ENCODE measurements at places on chromosomes 13 and 19.

GRCh38 chr19:19997656-19998268, 41.5 kb downstream of the ZNF682 start:
- DNase-seq, result no peak

DNA sequence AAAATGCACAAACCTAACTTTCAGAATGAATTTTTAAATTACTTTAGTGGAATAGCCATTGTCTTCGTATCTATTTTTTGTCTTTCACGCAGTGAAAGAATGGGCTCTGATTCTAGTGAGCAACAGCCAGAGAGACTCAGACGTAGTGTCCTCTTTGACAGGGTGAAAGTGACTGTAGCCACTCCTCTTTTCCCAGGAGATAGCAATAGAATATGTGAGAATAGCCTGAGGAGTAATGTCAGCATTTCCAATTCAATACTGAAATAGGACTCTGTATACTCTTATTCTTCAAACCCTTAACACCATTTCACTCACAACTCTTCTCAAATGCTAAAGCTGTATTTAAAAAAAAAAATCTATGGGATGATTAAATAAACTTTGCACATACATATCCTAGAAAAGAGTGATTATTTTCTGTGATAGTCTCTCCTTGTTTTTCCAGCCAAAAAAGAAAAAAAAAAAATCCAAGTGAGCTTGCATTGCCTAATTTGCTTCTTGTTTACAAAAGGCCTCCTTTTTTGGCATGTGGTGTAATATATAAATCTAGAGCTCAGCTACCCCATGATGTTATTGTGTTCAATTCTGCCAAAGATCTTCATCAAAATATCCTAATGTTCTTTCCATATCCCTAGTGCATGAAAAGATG, 626.1 kb upstream of the SLITRK6 start:
- no peak for DNase-seq

DNA sequence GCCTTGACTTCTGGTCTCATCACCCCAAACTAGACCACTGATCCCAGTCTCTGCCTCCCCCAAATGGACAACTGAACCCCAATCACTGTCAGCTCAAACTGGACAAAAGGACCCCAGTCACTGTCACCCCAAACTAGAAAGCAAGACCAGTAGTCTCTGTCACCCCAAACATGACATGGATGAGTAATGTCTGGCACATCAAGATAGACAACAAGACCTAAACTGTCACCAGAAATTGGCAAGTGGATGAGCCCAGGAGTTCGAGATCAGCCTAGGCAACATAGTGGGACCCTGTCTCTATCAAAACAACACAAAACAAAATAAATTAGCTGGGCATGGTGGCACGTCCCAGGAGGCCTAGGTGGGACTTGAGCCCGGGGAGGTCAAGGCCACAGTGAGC, 12.0 kb downstream of the RABAC1 start:
- no peak for DNase-seq

DNA sequence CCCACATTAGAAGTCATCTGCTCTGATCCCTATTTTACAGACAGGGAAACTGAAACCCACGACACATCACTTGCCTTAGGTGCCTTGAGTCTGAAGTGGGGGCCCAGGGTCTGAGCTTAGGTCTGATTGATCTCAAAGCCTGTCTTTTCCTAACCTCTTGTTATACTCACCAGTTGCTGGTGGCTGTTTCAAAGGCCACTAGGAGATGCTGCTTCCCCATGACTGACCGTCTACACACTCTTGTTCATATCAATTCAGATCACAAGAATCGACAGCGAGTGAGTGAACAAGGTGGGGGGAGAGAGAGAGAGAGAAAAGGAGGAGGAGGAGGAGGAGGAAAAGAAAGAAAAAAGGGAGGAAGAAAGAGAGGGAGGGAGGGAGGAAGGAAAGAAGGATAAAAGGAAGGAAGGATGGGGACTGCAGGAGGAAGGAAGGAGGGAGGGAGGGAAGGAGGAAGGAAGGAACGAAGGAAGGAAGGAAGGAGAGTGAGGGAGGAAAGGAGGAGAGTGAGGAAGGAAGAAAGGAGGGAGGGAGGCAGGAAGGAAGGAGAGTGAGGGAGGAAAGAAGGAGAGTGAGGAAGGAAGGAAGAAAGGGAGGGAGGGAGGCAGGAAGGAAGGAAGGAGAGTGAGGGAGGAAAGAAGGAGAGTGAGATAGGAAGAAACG, 3.3 kb downstream of the OR10H1 start:
- DNase-seq, result no peak

DNA sequence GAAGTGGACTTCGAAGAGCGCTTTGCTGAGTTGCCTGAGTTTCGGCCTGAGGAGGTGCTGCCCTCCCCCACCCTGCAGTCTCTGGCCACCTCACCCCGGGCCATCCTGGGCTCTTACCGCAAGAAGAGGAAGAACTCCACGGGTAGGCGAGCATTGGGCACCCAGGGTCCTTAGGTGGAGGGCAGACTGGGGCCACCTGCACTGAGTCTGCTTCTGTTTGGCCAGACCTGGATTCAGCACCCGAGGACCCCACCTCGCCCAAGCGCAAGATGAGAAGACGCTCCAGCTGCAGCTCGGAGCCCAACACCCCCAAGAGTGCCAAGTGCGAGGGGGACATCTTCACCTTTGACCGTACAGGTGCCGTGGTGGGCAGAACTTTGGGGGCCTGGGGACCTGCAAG, 8.0 kb upstream of the PRR19 start:
- no peak for DNase-seq

GRCh38 chr19:11496391-11497163, 9.1 kb downstream of the ZNF653 start:
- DNase-seq, result no peak

- peak; percentile 62 for DNase-seq
These were observed 17.4 kb downstream of the RUBCNL start for GRCh38 chr13:46369506-46370277.

DNA sequence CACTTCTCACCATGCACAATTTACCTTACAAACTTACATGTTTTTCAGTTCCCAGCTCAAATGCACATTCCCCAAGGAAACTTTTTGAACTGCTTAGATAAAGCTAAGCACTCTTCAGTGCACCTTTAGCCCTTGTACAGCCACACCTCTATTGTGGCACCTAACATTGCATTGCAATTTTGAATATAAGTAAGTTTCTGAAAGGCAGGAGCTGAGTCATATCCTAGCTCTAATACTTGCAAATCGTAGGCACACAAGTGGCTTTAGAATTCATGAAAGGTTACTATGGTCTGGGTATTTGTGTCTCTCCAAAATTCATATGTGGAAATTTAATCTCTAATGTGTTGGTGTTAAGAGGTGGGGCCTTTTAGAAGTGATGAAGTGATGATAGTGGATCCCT, 4.9 kb upstream of the ESD start:
- no peak for DNase-seq

DNA sequence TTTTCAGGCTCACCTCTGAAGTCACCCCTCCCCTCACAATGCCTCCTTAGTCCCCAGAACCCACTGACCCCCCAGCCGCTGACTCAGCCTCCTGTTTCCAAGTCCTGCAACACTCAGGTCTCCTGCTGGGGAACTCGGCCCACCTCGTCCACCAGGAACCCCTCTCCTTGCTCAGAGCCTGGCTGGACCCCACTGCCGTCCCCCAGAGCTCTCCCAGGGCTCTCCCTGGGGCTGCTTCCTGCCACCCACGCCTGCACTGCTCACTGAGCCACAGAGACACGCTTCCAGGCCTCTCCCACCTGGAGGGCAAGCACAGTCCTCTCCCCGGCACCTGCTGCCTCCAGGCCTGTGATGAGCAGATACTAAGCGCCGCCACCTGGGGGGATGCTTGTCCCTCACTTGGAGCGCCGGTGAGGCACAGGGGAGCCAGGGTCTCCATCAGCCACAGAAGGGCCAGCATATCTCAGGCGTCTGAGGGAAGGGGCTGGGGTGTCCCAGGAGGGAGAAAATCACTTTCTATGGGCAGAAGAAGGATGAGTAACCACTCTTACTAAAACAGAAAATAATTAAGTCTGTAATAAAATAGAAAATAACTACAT, 53.8 kb downstream of the KLF2 start:
- DNase-seq, result no peak

DNA sequence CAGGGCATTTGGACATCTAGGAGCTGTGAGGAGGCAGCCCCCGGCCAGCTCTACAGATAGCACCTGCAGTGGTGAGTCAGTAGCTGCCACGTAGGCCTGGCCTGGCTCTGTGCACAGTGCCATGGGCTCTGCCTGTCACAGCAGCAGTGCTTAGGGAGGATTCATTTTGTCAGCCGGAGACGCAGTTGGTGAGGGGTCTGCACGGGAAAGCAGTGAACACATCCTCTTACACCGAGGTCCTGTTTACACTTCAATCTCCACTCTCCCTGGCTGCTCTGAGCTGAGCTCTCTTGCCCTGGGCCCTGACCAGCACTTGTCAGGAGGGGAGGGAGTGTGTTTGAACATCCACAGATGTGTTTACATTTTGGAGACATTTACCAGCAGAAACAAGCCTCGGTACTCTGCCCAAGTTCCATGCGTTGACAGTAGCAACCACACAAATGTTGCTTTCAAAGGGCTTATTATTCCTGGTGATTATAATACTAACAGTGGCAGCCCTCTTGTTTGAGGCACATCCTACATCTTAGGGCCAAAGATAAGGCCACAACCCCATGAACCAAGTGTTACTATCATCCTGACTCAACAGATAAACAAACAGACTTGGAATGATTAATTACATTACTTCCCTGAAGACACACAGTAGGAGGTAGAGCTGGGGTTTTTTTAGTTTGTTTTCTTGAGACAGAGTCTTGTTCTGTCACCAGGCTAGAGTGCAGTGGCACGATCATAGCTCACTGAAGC, 148.9 kb downstream of the USP12 start:
- no peak for DNase-seq

- no peak for DNase-seq
These were observed 917 bp upstream of the CLPTM1 start for GRCh38 chr19:44954278-44954648.

DNA sequence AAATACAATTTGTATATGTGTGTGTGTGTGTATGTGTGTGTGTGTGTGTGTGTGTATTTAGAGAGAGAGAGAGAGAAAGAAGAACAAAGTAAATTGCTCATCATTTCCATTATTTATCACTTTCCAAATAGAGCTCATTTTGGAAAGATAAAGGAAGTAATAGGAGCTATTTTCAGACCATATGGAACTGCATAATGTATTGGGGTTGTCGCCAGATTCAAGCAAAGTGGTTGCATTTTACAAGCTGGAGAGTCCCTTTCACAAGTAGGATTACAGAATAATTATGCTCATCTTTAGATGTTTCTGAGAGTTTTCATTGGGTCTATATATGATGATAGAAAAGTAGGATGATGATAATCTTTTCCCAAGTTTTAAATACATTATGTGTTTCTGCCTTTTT, 842.7 kb upstream of the SLC10A2 start:
- DNase-seq, result no peak

DNA sequence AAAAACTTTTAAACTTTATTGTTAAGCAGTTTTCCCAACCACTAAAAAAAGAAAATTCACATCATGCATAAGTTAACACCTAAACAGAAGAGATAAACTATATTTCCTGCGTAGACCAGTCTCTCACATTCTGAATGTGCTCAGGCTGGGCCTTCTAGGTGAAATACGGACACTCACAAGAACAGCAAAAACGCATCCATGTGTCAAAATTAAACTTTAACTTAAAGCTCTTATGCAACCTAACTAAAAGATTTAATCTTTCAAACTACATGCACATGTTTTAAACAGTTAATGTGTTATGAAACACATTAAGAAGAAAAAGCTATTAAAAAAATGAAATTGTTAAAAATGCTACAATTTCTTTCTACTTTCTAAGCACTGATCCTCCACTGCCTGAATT, 2.6 kb downstream of the SAFB2 start:
- DNase-seq, result no peak

GRCh38 chr13:38804536-38804935, 117.7 kb downstream of the FREM2 start:
- DNase-seq, result no peak

DNA sequence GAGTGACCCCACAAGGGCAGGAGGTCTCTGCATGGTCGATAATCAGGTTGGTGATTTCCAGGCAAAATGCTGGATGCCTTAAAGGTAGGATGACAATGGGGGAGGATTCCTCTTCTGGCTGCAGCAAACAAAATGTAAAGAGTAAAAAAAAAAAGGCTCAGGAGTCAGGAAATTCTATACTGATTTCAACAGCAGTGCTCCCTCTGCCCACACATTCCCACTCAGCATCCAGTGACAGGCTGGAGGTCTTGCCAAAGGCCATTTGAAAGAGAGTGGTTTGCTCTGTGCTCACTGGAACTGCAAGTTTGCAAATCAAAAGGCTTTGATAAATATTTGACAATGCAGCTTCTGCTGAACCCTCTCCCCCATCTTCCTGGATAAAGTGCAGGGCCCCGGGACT, 135.4 kb downstream of the TNFRSF19 start:
- no peak for DNase-seq

- DNase-seq, result no peak
These were observed 2.9 kb downstream of the PLEKHG2 start for GRCh38 chr19:39415111-39416046.

DNA sequence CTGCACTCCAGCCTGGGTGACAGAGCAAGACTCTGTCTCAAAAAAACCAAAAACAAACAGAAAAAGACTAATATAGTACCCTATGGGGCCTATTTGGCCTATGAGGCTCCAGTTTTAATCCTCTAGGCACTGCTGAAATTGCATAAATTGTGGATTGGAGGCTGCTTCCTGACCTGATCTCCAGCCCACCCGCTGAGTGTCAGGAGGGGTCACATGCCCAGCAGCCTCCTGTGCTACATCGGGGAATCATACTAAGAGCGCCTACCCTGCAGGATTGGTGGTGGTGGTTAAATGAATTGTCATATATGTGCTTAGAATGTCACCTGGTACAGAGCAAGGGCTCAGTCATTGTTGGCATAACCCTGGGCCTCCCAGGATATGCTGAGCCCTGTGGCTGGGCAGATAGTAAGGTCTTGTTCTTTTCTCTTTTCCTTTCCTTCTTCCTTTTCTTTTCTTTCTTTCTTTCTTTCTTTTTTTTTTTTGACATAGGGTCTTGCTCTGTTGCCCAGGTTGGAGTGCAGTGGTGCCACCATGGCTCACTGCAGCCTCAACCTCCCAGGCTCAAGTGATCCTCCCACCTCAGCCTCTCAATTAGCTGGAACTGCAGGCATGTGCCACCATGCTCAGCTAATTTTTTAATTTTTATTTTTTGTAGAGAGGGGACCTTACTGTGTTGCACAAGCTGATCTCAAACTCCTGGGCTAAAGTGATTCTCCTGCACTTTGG, 31.3 kb downstream of the LTBP4 start:
- no peak for DNase-seq
